ENCODE measurements at places on chromosomes 2 and 18.

- no peak for DNase-seq
Measured at GRCh38 chr2:163733301-163733938, 2.4 kb downstream of the FIGN start.

GRCh38 chr2:85753525-85754312 is at the start of gene ATOH8:
Gene ATOH8 (plus strand): TSS chr2:85753991. CDS start chr2:85754190, 199 bp downstream.
- no peak for DNase-seq

- DNase-seq = no peak
Measured at GRCh38 chr18:45110577-45111501, 430.2 kb downstream of the SETBP1 start.

DNA sequence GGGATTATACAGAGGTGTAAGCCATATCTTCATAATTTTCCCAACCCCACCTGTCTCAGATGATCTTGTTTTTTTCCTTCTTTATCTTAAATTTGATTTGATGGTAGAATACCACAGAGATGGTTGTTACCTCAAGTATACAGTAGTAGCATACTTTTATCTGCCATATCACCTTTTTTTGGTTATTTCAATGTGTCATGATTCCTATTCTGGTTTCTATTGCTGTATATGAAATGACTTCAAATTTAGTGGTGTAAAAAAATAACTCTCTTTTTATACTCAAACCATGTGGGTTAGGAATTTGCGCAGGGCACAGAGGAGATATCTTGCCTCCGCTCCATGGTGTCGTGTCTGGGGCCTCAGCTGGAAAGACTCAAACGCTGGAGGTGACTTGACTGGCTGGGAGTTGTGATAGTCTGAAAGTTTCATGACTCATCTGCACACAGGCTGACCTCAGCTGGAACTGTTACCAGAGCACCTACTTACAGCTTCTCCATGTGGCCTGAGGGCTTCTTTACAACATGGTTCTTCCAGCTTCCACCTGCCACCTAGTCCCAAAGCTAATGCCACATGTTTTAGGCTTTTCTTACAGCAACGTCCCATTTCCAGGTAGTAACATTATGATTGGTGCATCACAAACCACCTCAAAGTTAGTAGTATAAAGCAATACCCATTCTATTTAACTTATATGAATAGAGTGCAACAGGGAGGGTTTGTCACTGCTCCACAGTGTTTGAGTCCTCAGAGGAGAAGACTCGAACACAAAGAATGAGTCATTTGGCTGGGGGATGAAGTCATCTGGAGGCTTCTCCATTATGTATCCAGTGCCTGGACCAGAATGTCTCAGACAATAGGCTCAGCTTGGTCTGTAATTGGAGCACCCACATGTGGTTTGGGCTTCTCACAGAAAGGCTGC is 82.3 kb upstream of the XPO1 start:
- no peak for DNase-seq

DNA sequence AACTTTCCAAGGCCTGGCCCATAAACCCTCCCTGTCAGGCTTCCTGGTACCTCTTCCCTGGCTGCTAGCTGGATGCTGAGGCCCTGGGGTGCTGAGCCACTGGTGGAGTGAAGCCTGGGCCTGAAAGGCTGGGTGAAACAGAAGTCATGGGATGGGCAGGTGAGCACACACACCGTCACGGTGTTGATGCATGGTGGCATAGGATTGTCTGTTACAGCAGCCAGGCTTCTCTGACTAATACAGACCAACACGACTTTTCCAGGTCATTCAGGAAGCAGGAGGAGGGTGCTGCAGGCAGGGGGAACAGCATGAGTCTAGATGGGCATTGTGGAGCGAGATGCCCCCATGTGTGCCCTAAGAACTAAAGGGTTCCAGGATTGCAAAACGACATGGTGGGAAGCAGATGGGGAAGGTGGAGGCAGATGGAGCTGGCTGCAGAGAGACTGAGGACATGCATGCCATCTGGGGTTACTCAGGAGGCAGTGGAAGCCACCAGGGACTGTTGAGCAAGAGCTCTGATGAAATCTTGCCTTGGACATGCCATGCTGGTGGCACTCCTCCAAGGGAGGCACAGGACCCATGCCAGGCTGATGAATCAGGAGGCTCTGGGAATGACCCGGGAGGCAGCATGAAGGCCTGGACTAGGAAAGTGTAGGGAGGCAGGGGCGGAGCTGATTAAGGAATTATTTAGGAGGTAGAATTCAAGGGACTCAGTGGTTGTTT is 480.9 kb downstream of the TSN start:
- no peak for DNase-seq

- no peak for DNase-seq
Measured at GRCh38 chr2:9378433-9379390, 44.6 kb downstream of the ITGB1BP1 start.

GRCh38 chr2:2636813-2637212 is 305.7 kb upstream of the MYT1L start:
- DNase-seq = no peak

DNA sequence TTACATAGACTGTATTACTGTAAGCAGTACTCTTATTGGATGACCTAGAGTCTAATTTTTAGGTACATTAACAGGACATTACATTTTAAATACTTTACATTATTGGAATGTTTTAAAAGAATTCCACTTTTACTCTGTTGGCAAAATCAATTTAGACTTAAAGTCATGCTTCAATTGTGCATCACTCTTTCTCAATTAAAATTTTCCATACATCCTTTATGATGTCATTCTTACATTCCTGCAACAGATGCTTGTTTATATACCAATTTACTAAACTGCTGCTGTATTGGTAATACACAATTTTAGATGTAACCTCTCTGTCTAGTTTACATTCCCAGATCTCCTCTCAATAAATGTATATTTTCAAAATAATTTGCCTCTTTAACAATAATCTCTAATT is 440.1 kb downstream of the ZEB2 start:
- DNase-seq = no peak

DNA sequence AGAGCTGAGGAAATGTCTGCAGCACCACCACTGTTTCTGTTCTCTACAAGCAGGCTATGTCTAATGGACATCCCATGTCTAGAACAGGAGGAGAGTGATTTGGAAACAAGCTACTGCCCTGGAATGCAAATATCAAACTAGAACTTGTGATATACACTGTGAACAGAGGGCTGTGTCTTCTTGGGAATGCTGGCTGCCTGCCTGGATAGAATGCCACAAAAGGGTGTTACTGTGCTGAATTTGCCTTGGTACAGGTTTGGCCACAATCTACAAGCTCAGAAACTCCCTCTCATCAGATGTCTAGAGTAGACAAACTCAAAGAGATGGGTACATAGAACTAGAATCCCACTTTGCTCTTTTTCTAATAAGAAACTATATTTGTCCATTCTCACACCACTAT is 170.5 kb downstream of the NYAP2 start:
- DNase-seq = no peak

DNA sequence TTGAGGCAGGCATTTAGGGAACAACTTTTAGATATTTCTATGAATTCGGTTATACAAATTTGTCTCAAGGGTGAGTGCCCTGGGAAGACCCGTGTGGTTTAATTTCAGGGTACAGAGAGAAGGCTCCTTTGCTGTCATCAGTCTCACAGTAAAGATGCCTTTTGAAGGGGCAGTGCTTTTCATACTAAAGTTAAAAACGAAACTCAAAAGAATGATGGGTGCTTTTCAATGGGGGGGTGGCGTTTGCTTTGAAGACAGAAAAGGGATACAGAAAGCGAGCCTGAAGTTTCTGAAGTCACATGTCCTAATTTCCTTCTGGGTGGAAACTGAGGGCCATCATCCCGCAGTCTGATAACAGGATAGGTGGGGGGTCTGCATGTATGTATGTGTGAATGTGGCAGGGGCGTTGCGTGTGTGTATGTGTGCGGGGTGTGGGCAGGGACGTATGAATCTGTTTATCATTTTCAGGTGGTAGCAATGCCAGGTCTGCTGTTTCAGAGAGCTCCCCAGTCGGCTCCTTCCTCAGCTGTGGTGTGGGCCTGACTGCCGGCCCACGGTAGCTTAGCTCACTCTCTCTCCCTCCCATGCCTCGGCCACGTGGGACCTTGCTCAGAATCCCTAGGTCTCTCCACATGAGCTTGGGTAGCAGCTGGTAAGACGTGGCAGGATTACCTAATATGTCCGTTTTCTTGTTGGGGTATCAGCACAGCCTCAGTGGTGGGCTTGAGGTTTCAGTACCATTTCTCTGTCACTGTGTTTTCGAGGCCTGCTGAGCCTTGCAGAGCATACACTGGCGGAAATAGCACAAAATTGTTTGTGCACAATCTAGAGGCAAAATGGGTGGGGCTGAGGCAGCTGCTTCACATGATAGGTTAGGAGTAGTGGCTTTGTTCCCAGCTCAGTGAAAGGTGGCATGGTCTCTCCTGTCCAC is 32.7 kb downstream of the ARHGAP25 start:
- no peak for DNase-seq

GRCh38 chr18:58314284-58314683 is 270.3 kb downstream of the NEDD4L start:
- no peak for DNase-seq

DNA sequence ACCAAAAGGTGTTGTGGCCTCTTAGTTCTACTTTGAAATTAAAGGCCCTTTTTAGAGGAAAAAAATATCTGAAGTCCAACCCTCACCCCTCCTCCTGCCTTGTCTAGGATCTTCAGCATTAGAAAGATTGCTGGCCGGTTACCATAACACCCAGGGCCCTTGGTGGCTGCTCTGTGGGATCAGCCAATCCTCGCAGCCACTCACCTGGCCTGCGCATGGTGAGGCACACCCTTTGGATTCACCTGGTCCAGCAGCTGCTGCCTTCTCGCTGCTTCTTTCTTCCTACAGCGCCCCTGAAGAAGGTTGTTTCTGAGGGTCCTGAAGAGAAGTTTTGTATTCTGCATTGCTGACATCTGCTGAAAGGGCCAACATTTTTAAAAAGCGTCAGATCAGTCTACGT is 25.2 kb downstream of the DYTN start:
- DNase-seq = no peak

DNA sequence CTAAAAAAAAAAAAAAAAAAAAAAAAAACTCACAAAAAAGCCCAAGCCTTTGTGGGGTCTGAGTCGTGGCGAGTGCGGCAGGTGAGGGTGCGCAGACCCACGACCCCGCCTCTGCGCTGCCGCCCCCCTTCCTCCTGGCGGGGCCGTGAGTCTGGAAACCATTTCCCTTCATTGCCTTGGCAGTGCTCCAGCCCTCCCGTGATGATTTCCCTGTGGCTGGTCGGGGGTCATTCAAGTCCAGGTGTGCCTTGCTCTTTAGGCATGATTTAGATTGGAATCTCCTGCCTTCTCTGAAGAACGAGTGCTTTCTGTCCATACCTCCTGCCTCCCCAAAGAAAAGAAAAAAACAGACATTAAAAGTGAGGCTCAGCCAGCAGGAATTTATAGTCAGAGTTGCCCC is 161.8 kb downstream of the FAM210A start:
- DNase-seq = no peak

GRCh38 chr18:61750840-61751668 is 141.8 kb downstream of the RNF152 start:
- no peak for DNase-seq

DNA sequence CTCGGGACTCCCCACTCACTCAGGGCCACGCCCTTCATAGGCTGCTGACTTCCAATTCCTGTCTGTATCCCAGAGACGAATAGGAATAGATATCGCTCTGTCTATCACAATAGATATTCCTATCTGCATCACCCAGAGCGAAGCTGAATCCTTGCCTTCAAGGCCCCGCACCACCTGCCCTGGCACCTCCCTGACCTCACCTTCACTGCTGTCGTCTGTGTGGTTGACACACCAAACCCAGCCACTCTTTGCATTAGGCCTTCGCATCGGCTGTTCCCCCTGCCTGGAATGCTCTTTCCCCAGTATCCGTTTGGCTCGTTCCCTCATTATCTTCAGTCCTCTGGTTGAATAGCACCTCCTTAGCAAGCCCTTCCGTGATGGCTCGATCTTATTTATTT is 43.5 kb downstream of the ATOH8 start:
- no peak for DNase-seq

GRCh38 chr18:9117980-9118841 is 15.7 kb downstream of the NDUFV2 start:
- no peak for DNase-seq

DNA sequence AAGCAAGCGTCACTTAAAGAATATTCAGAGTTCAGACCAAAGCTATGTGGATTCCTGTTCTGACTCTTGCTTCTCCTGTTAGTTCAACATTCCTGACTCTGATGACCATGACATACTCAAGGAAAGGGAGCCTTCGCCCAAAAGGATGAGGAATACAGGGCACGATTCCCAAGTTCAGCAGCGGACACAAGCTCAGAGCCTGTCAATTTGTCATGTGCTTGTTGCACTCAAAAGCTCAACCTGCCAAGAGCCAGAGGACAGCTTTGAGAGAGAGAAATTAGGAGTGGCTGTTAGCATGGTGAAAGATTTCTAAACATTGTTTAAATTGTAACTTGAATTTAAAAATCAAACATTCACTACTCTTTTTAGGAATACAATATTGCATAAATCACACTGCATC is 33.3 kb downstream of the APLF start:
- no peak for DNase-seq

GRCh38 chr2:44112096-44112495 is 56.6 kb upstream of the PPM1B start:
- DNase-seq = no peak

- DNase-seq = no peak
Measured at GRCh38 chr2:30336978-30337841, 105.9 kb downstream of the LBH start.

All from NCI-H1436 treated with DMSO at 0.1 percent for 48 hours (cell line).